Smooth muscle cell of bladder (primary cell): ENCODE measurements at places on chromosomes 7 and 10. TPM values are rescaled to one million over a fixed set of nuclear protein-coding genes. Genes with fewer than 3 reads are reported as not detected.

The PIP gene
- not detected in 2 replicates for total RNA-seq

The ZNF33A gene
- 9.7 and 10.1 TPM in 2 replicates for total RNA-seq

The SHTN1 gene
- 0.92 and 1.00 TPM in 2 replicates for total RNA-seq

The ZNF804B gene
- not detected in 2 replicates for total RNA-seq

The ZNF467 gene
- total RNA-seq, result 0.28 TPM in 2 replicates

The VGF gene
- total RNA-seq, result 0.14 and 0.18 TPM in 2 replicates
